ENCODE measurements at places on chromosomes 1 and 21. TPM values are rescaled to one million over a fixed set of nuclear protein-coding genes. Genes with fewer than 3 reads are reported as not detected.

Gene INTS7
- total RNA-seq, result 19.9 TPM

- H3K4me3 ChIP-seq, result no peak overlapping the region
- no peak overlapping the region for H3K27ac ChIP-seq
- no peaks in the 10 kb centered on the region for H3K27me3 ChIP-seq
- no peak for DNase-seq
- H3K4me1 ChIP-seq, result no peaks in the 10 kb centered on the region
Observed at GRCh38 chr1:1491601-1492000, 20.0 kb downstream of the ATAD3B start.

Gene HMCN1
- 6.5 TPM for total RNA-seq

DNA sequence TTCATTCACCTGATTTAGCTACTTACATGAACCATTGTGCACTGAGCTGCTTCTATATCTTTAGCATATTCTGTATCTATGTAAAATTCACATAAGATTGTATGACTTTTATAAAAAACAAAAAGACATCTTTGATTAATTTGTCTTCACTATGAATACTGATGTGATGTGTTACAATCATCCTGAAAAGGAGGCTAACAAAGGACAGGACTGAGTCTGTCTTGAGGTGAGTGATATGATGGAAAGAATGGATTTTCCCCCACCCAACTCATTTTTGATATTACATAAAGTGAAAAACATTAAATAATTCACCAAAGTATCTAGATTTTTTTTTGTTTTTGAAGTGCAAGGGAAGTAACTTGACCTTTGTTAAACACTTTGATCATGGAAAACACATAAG, 9.8 kb downstream of the PTPRC start:
- H3K4me3 ChIP-seq, result no peak overlapping the region
- H3K4me1 ChIP-seq, result no peaks in the 10 kb centered on the region
- DNase-seq, result no peak
- H3K36me3 ChIP-seq, result no peaks in the 10 kb centered on the region

GRCh38 chr1:205687242-205687641, 6.9 kb upstream of the SLC45A3 start:
- DNase-seq, result no peak
- no peaks in the 10 kb centered on the region for H3K27me3 ChIP-seq
- no peak overlapping the region for H3K27ac ChIP-seq
- H3K4me1 ChIP-seq, result no peaks in the 10 kb centered on the region

Data from thyroid gland (tissue), 4 donors.